ENCODE measurements at places on chromosomes 1 and 21. TPM values are rescaled to one million over a fixed set of nuclear protein-coding genes. Genes with fewer than 3 reads are reported as not detected.

RASAL2 gene
- 36.8 TPM for total RNA-seq

DNA sequence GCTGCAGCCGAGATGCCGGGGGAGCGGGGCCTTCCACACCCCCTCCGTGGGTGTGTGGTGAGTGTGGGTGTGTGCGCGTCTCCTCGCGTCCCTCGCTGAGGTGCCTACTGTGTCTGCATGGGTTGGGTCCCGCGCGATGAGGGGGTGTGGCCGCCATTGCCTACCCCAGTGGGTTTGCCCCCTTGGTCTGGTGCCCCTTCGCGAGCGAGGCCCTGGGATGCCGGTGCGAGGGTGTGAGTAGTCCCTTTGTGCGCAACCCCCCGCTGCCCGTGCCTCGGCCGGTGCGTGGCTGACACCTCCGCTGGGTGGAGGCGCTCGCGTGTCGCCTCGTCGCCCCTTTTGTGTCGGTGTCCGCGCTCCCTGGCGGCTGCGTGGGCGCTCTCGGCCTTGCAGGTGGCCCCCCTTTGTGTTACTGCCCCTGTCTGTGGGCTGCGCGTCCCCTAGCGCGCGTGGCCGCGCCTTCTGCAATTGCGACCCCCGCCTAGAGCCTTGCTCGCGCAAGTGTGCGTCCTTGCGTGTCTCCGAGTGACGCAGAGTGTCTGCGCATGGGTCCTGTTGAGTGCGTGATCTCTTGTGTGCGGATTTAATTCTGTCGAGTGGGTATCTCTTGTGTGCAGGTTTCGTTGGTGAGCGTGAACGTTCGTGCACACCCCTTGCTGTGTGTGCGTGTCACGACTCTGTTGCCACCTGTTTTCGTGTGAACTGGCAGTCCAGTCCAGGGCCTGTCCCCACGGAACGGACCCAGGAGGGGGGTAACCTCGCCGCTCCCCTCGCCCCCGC lies 553 bp downstream of the TTC3 start:
- DNase-seq, result peak; percentile 68

GRCh38 chr1:53336146-53336545 lies 8.3 kb upstream of the LRP8 start:
- no peak for DNase-seq

DNA sequence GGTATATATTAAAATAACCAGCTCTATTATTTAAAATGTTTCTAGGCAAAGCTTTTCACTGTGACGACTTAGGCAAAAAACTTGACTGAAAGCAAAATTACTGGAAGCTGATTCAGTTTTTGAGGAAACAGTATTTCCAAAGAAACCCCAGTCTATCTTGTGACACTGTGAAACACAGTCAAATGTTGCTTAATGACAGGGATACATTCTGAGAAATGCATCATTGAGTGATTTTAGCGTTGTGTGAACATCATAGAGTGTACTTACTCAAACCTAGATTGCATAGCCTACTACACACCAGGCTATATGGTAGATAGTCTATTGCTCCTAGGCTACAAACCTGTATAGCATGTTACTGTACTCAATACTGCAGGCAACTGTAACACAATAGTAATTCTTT lies 116.9 kb upstream of the KCNK1 start:
- no peak for DNase-seq

DNA sequence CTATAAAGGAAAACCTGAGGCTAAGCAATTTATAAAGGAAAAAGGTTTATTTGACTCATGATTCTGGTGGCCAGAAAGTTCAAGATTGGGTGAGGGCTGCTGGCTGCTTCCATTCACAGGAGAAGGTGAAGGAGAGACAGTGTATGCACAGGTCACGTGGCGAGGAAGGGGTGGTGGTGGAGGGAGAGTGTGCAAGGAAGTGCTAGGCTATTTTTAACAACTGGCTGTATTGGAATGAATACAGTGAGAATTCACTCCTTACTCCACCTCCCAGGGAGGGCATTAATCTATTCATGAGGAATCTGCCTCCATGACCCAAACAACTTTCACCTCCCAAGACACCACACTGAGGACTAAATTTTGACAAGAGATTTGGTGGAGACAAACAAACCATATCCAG lies 51.0 kb downstream of the SYDE2 start:
- DNase-seq, result no peak

DNA sequence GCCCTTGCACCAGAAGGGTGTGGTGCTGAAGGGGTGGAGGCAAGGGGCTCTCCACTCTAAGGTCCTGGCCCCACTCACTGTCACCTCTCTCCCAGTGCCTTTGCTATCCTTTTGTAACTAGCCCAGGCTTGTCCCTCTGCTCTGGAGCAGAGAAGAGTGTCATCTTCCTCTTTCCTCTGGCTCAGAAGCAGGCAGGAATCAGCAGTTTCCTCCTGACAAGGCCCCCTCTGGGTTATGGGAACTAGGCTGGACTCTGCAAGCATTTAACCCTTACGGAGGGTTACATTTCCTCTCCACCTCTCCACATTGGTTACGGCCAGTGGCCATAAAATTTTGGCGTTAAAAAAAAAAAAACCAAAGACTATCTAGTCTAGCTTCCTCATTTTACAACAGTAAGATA lies 30.4 kb downstream of the PLXNA2 start:
- no peak for DNase-seq

- DNase-seq, result no peak
Observed at GRCh38 chr1:222068937-222069336, 327.0 kb upstream of the DUSP10 start.

GRCh38 chr1:208202333-208202995 lies 41.7 kb downstream of the PLXNA2 start:
- DNase-seq, result no peak

DNA sequence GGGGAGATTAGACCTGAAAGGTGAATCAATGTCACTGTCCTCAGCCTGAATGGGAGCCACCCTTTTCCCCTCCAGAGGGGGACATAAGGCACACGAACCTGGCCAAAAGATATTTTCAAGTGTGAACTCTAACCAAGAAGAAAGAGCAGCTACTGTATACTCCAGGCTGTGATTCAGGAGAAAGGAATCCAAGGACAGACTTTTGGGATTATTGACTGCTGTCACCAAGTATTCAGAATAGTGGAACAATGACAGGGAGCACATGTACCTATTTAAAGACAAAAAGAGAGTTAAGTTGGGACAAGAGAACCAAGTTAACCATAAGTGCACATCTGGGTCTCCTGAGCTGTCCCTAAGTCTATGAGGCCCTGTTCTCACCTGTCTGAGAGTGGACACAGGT lies 2.4 kb downstream of the ICMT start:
- DNase-seq, result no peak

PROK1 gene
- not detected for total RNA-seq

DNA sequence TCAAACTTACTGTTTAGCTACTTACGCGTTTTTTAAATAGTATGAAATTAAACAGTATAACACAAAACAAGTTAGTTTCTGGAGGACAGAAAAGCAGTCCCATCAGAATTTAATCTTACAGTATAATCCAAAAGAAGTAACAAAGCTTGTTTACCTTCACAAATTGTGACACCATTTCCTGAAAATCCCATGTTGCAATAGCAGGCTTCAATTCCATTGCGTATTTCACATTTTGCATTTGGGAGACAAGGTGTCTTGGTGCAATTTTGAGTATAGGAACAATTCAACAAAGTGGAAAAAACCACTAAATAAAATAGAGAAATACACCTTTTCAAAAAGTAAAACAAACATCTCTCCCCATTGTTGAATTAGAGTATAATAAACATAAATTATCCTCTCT lies 1.6 kb downstream of the ADGRL4 start:
- no peak for DNase-seq

DNA sequence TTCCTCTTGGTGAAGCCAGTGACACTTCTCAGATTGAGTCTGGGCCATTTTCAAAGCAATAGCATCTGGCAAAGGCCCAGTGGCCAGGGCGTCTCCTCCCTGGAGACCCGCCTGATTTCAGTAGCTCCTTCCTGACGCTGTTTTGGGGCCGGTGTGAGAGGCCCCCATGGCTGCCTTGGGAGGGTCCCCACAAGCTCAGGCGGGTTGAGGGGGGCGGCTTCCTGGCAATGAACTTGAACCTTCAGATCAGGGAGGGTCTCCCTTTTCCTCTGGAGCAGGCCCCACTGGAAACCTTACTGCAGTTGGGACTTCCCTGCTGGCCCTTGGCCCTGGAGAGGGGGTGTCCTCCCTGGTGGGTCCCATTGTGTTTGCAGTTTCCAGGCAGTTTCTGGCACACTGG lies 121.2 kb downstream of the CRYAA start:
- DNase-seq, result no peak

DNA sequence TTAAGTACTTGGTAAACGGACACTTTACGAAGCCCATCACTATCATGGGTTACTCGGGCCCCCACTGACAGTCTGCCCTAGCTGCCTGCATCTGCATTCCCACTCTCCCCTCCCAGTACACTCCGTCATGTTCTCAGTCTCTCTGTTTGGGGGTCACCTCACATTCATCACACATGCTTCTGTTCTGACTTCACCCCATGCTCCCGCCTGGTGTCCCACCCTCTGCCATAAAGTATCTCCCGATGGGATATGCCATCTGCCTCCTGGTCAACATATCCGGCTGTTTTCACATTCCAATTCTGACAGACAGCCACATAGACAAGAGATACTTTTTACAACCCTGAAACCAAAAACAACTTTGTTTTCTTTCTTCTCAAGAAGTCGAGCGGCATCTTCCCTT lies 1.0 kb downstream of the OLFML2B start:
- no peak for DNase-seq

DNA sequence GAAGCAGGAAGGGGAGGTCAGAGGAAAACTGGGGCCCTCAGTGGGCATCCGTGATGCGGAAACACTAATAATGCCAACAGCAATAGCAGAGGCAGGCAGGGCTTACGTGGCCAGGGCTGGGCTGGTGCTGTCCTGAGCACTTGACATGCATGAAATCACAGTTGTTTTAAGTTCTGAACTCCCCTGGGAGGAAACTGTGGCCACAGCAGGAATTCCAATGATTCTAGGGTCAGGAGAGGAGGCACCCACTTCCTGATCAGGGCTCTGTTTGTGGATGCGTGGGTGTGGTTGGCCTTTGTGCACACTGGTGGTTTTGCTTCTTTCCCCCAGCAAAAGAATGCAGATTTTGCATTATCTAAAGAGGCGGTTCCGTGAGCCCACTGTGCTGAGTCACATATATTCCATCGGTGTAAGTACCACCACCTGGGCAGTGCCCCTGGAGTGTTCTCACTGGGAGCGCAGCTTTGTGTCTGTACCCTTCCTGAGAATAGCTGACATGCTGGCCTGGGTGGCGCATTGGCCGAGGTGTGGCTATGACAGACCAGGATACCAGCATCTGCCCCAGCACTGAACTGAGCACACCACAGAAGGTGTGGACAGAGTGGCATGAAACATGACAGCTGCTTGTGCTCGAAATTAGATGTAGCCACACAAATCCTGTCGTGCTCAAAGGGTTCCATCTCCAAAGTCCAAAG lies 71.0 kb downstream of the PDE9A start:
- no peak for DNase-seq

- no peak for DNase-seq
Observed at GRCh38 chr21:35036465-35037383, 12.4 kb downstream of the RUNX1 start.

DNA sequence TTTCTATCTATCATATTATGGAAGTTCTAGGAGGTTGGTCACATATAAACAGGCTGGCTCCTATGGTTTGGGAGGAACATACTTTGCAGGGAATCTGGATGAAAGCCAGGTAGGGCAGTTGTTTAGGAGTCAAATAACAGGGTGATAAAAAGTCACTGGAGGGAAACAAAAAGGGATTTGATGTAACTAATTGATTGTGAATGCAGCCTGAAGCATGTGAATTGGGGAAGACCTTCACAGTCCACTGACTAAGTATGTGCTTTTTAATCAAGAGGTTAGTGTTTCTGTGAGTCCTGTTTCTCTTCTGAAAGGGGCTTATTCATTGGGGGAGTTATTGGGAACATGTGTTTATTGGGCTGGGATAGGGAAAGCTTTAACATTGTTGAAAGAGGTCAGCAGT lies 41.3 kb downstream of the HMCN1 start:
- DNase-seq, result no peak

DNA sequence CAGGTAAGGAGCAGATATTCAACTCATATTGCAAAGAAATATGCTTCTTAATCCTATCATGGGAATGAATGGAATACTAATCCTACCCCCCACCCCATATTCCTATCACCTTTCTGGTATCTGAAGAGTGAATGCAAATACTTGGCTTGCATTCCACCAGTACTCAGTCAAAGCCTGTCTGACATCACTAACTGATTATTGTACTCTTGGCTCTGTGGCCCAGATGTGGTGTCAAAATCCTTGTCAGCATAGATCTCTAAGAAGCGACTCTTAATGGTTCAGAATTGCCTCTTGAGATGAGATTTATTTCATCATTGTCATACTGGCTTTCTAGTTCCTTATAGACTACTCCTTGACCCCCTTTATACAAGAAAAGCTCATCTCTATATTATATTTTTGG lies 604.6 kb downstream of the ADGRL2 start:
- no peak for DNase-seq

DNA sequence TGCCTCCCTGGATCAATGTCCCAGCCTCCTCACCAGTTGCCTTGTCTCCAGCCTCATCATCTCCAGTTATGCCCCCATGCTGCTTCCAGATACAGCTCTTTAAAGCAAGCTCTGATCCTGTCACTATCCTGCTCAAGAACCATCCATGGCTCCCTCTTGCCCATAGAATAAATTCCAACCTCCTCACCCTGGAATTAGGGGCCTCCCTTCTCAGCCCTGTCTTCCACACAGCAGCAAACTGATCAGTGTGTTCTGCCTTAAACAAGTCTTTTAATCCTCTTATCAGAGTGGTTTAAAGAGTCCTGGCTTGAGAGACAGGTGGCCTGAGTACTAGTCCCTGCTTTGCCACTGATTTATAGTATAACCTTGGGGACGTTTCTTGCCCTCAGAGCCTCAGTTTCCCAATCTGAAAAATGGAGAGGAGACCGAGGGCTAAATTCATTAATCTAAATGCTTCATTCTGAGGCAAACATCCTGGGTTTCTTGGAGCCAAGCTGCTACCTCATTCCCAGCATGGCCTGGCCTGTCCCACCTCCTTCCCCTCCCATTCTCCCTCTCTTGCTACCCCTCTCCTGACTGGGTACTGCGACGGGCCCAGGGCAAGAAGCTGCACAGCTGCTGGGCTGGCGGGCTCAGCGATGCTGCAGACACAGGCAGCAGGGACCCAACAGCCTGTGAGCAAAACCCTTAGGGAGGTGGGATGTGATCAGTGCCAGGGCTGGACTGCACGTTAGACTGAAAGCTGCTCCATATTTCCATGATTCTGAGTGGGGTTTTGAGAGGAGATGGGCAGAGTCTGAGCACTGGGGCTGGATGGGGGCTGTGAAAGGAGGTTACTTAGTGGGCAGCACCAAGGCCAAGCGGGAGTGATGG lies 221.4 kb downstream of the PTPRU start:
- no peak for DNase-seq

DNA sequence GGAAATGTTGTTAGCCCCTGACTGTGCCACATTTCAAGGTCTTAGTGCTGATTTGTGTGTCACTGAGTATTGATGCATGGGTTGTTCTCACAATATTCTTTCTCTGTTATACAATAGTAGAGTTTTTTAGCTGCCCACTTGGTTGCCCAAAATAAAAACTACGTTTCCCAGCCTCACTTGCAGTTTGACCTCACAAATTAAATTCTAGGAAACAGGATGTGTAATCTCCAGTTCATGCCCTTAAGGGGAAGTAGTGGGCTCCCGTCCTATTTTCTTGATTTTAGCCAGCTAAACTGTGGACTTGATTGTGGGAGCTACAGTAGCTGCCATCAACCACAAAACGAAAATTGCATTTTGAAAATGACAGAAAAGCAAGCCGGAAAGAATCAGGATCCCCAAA lies 27.3 kb upstream of the LAMC1 start:
- no peak for DNase-seq

CHI3L1 gene
- 2.1 TPM for total RNA-seq

NUP210L gene
- not detected for total RNA-seq

IFNLR1 gene
- 3.7 TPM for total RNA-seq

TRNP1 gene
- total RNA-seq, result 21.0 TPM
